ENCODE measurements at places on chromosomes 4 and X.

DNA sequence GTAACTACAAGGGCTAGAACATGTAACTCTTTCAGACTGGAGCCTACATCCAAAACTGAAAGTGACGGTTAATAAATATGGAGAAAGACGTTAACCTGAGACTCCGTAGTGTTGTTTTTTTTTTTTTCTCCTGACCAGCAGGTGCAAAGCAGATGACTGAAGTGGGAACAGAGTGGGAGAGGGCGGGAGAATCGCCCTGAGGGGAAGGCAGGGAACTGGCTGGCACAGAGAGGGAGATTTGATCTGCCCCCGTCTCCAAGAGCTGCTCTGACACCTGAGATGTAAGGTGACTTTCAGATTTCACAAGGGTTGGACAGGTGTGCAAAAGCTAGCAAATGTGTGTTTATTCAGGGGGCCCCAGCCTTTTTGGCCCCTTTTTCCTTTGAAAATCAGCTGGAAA lies 180.2 kb downstream of the PALLD start:
- no peak for DNase-seq

- DNase-seq: no peak
These were observed 6.5 kb downstream of the FUNDC1 start for GRCh38 chrX:44536198-44536597.

GRCh38 chr4:136392576-136392975 lies 1139.7 kb downstream of the PCDH18 start:
- DNase-seq: no peak

DNA sequence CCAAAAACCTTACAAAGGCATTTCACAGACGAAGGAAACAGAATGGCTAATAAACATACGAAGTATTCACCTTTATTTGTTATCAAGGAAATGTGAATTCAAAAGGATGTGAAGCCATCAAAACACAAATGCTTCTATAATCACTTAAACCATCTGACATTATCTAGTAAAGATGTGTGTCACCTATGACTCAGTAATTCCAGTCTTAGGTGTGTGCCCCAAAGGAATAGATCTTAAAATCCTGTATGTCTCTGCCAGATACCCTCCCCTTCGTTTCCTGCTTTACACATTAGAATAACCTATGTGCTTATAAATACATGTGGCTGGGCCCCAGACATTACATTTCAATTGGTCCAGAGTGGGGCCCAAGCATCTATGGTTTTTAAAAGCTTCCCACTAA lies 41.8 kb upstream of the CEP135 start:
- no peak for DNase-seq

- DNase-seq: no peak
These were observed 405.3 kb downstream of the PCDH7 start for GRCh38 chr4:31125496-31125895.

- DNase-seq: no peak
These were observed 215.2 kb downstream of the ANTXR2 start for GRCh38 chr4:79857811-79858210.

DNA sequence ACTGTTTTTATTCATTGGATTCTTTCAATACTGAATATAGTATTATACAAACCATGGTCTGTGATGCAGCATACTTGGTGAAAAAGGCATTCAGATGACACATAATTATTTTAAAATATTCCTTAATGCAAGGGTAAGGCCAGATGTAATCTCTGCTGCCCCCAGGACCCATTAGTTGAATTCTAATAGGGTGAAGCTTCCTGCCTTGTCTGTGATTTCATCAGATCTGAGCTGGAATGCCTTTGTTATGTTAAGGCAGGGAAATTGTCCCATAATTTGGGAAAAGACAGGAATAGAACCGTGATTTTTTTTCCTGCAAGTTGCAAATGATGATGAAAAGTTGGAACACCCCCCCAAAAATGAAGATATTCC lies 26.1 kb downstream of the ZRSR2 start:
- DNase-seq: no peak

DNA sequence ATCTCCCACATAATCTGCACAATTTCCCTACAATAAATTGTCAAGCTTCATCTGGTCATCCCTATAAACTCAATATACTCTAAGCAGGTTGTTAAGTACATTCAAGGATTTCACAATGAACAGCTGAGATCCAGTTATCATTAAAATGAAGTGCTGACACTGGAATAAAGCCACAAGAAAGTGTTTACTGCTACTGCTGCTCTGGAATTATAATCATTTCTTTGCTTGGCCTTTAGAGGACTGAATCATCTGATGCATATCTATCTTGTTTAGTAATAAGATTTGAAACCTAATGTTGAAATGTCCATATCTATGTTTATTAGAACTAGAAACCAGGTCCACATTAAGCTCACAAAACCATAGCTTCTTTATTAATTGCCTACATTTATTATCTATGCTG lies 338.6 kb upstream of the ZFP42 start:
- DNase-seq: no peak

DNA sequence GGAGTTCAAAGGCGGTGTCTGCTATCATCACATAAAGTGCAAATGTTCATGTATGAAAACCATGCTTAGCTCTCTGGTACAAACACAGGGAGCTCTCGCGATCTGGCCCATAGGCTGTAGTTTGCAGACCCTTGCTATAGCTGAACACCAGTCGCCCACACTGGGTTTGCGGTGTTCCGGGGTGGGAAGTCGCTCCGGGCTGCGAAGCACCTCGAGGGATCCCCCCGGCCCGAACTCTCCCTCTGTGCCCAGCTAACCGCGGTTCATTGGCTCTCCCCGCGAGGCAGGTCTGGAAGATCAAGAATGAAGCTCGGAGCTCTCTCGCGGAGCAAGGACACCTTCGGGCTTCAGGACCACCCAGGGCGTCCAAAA lies 341 bp upstream of the PRPS2 start:
- no peak for DNase-seq

DNA sequence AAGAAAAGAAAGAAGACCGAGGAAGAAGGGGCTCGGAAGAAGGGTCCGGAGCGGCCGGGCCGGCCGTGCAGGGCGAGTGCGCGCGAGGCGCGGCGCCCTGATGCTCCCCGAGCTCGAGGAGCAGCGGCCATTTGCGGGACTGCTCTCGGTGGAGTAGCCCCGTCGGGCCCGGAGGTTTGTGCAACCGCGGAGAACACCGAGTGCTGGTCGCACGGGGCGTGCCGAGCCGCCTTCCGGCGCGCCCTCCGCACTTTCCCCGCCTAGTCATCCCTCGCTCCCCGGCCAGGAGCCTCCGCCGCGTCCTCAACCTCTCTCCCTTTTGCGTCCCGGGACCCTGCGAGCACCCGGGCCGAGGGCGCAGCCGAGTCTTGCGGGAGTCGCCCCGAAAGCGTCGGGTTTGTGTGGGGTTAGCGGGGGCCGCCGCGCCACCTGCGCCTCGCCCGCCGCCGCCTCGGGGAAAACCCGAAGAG lies 127.4 kb downstream of the LAS1L start:
- DNase-seq: no peak

Measured in activated T-helper 1 cell treated with Interleukin-2 at 50 U/mL for 16 hours (primary cell).